ENCODE measurements at places on chromosomes 13 and 19.

- no peak for DNase-seq
These were observed 10.4 kb upstream of the RASA3 start for GRCh38 chr13:114142640-114143490.

DNA sequence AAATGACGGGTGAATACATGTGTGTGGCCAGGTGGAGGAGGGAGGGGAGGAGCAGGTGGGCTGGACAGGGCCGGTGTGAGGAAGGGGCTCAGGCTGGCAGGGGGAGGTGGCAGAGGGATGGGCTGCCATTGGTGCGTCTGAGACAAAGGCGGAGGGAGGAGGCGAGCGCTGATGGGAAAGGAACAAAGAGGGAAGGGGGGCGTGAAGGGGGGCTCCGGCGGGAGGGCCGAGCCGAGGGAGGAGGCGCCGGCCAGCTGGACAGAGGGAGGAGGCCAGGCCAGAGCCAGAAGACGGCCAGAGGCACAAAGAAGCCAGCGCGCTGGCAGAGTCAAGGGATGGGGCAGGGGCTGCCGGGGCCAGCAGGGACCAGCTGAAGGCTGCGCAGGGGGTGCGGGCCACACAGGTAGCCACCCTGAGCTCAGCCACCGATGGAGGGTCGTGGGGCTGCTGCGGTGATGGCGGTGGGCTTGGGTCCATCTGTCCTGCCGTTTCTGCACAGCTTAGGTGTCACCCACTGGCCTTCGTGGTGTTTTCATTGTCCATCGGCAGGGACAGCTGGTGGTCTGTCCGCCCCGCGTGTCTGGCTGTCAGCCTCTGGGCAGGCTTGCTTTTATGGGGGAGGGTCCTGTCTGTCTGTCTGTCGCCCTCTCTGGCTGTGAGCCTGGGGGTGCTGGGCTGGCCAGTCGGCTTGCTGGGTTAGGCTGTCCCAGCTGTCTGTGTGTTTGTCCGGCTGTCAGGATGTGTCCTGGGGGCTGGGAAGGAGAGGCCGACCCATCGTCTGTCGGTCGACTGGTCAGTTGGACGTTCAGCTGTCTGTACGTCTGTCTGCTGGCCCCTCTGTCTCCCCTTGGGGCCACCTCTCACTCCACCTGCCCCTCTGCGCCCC, 2.2 kb downstream of the APC2 start:
- DNase-seq = no peak

DNA sequence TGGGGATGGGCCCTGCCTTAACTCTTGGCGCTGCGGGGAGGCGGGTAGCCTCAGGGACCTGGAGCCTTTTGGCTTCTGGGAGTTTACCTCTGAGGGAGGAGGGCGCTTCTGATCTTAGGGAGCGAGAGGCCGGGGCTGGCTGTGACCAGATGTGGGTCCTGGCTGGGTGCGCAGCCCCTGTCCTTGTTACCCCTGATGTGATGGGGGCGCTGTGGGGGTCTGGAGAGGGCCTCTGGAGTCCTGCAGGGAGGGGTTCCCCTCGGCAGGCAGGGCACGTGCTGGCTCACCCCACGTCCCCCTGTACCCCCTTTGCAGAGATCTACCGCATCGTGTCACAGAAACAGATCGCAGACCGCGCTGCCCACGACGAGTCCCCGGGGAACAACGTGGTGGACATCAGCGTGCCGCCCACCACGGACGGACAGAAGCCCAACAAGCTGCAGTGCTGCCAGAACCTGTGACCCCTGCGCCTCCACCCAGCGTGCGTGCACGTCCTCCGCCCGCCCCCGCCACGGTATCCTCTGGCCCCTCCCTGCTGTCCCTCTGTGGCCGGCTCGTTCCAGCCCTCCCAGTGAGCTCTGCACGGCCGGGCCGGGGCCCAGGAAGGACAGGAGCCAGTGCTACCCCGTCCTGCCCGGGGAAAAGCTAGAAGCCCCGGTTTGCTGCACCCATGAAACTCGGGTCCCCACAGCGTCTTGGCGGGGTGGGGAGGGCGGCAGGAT, 9.8 kb upstream of the MARCHF2 start:
- no peak for DNase-seq

DNA sequence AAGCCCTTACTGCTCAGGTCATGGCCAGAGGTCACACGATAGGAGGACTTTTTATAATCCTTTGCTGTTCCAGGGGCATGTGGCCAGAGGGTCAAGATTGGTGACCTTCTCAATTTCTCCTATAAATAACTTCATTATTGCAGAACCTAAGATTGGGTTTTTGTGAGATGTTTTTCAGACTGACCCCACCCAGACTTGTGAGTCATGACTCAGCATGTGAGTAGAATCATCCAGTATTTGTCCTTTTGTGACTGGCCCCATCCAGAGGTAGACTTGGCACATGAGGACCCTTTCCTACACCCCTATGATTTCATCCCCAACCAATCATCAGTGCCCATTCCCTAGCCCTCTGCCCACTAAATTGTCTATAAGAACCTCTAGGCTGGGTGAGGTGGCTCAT, 84.5 kb upstream of the ABCC4 start:
- no peak for DNase-seq

DNA sequence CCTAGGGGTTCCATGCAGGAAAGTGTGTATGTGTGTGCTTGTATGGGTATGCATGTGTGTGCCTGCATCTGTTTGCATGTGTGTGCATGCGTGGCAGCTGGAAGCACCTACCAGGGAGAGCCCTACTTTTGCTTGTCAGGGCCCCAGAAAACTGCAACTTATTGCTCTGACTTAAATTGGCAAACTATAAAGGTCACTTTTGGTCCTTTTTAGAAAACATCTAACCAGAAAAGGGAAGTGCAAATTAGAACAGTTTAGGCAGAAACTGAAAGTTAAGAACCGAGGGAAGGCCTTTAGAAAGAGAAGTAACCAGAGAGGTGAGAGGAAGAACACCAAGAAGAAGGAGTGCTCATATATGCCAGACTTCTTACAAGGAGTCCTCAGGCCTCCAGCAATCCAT, 32.5 kb downstream of the DLEU7 start:
- no peak for DNase-seq

- DNase-seq = no peak
These were observed 36.8 kb upstream of the DPRX start for GRCh38 chr19:53594811-53595509.

GRCh38 chr19:5935473-5936291, 21.6 kb downstream of the CAPS start:
- DNase-seq = no peak

- DNase-seq = peak; percentile 65
These were observed 5.2 kb downstream of the DAND5 start for GRCh38 chr19:12974301-12975220.

DNA sequence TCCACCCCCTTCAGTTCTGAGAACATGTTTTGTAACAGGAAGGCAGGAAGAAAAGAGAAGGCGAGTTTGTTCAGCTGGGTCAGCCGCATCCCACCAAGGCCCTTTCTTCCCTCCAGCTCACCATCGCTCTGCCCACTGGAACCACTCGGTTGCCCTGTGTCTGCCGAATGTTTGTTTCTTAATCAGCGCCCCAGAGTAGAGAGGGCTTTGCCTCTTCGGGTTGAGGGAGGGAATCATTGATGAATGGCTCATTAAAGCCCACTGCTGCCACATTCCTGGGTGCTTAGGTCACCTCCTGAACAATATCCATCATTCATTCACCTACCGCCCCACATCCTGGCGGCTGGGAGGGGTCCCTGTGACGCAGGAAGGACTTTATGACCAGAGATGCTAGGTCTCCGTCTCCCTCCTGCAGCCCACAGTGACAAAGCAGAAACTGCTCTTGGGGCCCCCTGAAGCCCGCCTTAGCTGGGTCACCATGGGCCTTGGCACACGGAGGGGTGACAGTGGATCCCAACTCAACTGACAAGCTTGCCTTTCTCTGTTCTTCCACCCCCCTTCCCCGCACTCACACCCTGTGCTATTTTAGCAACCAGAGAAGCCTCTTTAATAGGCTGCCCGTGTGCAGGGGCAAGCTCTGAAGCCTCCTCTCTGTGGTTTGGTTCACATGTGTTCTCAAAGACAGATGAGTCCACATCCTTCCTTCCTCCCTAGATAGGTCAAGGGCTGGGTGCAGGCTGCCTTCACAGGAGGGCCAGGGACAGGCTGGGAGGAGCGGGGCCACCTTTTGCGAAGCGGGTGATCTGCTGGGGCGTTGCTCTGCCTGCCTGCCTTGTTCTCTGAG, 46.2 kb downstream of the ACTN4 start:
- no peak for DNase-seq

- peak; percentile 71 for DNase-seq
These were observed 519 bp downstream of the PTPRS start for GRCh38 chr19:5339950-5340636.

DNA sequence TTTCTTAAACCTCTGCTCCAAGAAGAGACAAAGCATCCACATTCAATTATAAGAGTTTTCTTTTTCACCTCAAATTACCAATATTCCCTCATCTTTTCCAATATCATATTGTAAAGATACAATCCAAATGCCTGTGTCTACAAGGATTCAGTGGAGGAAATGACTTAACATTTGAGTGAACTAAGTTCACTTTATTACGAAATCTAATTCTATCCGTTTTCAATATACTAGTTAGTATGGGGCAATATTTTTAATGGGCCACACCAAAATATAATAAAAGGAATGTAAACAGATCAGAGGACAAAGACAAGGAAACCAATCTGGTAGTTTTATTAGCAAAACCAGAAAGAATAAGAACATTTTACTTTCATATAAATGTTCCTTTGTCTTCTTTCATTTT, 136.0 kb downstream of the DCLK1 start:
- no peak for DNase-seq

DNA sequence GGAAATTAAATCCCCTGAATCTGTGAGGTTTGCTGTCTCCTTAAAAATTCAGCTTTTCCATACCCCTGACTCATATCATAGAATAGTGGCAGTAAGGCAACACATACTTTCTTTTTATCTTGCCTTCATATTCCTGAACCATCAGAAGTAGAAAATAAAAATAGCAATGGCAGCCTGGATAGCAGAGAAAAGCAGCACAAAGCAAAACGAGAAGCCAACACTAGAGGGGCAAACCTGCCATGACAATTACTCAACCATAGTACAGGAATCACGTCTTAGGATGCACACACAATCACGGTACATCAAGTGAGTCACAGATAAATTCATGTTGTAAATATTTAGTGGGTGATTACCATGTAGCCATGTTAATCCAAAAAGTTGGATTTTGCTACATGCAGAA, 343.0 kb downstream of the ITGBL1 start:
- DNase-seq = no peak

GRCh38 chr19:51594774-51595109, 23.7 kb downstream of the ZNF175 start:
- DNase-seq = no peak

GRCh38 chr19:52689843-52690368, 44.9 kb downstream of the ZNF611 start:
- DNase-seq = peak; percentile 48

GRCh38 chr13:98915563-98915962, 62.3 kb downstream of the DOCK9 start:
- DNase-seq = no peak

- no peak for DNase-seq
These were observed 13.1 kb downstream of the ERICH6B start for GRCh38 chr13:45602183-45603170.

- DNase-seq = no peak
These were observed 25.5 kb downstream of the SMIM24 start for GRCh38 chr19:3454656-3455392.

- DNase-seq = no peak
These were observed 18.8 kb downstream of the NLRP4 start for GRCh38 chr19:55855160-55855559.

GRCh38 chr13:61685682-61686012, 270.0 kb upstream of the PCDH20 start:
- no peak for DNase-seq
